Activated effector memory CD4-positive, alpha-beta T cell treated with Interleukin-2 at 50 U/mL for 16 hours (primary cell): ENCODE measurements at places on chromosomes 7 and 10.

GRCh38 chr7:144805627-144806239, 30.1 kb downstream of the TPK1 start:
- no peak for DNase-seq

GRCh38 chr7:101093906-101094305, 8.6 kb downstream of the TRIM56 start:
- DNase-seq: no peak

DNA sequence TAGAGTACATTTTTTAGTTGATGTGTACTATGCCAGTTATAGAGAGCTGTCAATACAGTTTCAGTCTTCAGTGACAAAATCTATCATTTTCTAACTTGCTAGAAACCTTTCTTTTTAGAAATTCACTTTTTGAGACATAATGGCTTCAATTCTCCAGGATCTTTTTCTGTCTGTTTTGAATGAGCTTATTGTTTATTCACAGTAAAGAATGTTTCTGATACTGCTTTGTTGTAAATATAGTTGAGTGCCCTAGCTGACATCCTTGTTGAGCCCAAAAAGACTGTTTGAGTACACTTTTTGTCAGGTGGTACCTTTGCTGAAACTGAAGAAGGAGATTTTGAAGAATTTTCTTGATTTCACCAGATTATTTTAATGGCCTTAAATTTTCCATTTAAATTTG, 139.9 kb downstream of the PPP1R9A start:
- DNase-seq: no peak

GRCh38 chr10:88661577-88661976, 2.7 kb upstream of the LIPF start:
- DNase-seq: no peak

- DNase-seq: no peak
Measured at GRCh38 chr7:155203059-155203881, 94.4 kb upstream of the INSIG1 start.

GRCh38 chr7:1326511-1326785, 93.8 kb downstream of the UNCX start:
- DNase-seq: no peak
